Body of pancreas (tissue), 4 donors: ENCODE measurements at places on chromosomes 7 and 10. TPM values are rescaled to one million over a fixed set of nuclear protein-coding genes. Genes with fewer than 3 reads are reported as not detected.

ARHGEF5 gene
- 23.1 TPM for total RNA-seq

- no peak for DNase-seq
Measured at GRCh38 chr7:112132051-112132694, 74.0 kb downstream of the DOCK4 start.

DNA sequence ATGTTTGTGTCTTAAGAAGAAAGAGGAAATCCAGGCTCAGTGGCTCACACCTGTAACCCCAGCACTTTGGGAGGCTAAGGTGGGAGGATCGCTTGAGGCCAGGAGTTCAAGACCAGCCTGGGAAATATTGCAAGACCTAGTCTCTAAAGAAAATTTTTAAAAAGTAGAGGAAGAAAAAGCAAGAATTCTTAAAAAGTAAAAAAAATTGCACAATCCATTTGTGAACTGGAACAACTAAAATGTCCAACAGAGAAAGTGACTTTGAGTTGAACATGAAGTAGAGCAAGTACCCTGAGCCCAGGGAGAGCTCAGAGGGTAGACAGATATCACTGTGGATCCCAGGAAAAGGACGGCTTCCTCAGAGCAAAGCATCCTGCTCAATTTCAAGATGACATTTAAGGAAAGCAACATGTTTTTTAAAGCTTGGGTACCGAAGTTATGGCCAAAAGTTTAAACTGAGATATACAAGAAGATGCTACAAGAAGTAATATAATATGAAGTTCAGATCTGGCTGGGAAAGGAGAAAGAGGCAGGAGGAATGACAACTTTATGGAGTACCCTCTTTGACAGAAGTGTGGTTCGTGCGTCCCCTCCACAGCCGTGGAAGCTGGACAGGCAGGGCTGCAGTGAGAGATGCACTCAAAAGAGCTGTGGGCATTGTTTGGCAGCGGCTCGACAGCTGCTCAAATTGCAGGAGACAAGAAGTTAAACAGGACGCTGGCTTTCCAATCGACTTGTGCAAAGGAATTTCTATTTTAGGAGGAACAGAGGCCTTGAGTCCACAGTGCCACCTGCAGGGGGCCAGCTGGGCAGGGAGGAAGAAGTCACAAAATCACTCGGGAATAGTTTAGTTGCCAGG lies 201.3 kb downstream of the JCAD start:
- peak; percentile 69 for DNase-seq

DNA sequence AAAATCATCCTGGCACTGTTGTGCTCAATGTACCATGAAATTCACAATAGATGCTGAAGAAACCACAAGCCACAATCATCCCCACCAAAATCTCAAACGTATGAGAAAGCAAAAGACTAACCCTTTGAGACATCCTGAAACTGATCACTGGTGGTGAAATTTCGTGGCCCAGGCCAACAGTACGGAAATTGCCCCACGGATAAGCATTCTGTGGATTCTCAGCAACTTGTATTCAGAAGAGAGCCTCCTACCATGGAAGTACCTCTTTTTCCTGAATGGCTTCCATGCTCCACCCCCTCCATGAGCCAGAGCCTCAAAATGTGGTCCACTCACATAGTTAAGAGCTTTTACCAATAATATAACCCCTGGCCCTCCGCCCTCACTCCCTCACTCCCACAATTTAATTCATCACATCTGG lies 163.9 kb upstream of the AUTS2 start:
- DNase-seq, result no peak

AQP1 gene
- 197 TPM for total RNA-seq

DNA sequence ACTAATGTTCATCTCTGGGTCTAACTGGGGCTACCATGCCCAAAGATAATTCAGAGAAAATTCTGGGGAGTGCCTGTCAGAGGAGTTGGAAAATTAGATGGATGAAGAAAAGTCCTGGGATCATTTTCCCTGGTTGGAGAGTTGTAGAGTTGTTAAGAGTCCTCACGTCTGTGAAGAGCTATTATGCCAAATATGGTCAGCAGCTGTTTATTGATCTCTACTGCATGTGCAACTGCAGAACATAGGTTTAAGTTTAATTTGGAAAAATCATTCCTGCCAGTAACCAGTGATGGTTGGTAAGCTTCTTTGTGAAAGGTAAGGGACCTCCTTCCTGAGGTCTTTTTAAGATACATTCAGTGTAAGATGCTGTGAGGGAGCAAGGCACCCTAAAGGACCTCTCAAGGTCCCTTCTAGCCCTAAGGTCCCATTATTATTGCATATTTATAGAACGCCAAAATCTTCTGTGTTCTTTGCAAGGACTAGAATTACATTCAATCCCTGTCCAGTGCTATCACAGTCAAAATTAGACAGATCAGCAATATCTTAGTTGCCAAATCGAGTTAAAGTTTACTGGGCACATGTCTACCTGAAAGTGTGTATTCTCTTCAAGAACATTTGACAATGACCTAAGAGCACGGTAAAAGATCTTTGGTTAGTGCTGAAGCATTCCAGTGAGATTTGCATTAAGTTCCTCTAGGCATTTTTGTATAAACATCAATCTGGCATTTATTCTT lies 62.7 kb downstream of the VTI1A start:
- no peak for DNase-seq

DNA sequence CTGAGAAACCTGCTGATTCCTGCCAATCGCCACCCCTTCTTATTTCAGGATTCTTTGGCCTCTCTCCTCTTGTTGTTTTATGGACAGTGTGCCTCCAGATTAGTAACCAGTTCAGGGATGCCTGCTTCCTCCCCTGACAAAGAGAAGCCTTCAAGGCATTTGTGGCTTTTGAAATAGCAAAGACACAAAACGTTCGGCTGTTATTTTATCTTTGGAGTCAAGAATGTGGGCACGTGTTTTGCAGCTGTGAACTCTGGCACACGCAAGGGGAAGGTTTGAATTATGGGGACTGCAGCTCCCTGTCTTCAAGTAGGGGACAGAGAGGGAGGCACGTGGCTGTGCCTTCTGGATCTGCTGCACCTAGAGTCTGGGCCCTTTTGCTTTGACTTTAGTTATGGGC lies 157.9 kb upstream of the GRB10 start:
- no peak for DNase-seq

DNA sequence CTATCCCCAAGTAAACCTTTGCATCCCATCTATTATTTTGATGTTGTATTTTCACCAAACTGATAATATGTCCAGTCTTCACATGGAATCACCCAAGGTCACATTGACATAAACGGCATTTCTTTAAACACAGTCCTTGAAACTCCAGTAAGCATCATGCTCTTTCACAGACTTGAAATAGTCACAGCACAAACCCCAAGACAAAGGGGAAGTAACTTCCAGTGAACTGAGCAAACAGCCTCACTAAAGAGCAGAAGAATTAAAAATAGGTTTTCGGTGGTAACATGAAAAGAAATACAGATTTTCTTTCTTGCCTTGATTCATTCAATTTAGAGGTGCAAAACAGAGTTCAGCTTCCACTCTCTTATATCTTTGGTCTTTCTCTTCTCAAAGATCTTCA lies 253.7 kb downstream of the SFMBT2 start:
- no peak for DNase-seq

- DNase-seq, result no peak
Measured at GRCh38 chr10:131706476-131706875, 194.3 kb upstream of the PPP2R2D start.

DNA sequence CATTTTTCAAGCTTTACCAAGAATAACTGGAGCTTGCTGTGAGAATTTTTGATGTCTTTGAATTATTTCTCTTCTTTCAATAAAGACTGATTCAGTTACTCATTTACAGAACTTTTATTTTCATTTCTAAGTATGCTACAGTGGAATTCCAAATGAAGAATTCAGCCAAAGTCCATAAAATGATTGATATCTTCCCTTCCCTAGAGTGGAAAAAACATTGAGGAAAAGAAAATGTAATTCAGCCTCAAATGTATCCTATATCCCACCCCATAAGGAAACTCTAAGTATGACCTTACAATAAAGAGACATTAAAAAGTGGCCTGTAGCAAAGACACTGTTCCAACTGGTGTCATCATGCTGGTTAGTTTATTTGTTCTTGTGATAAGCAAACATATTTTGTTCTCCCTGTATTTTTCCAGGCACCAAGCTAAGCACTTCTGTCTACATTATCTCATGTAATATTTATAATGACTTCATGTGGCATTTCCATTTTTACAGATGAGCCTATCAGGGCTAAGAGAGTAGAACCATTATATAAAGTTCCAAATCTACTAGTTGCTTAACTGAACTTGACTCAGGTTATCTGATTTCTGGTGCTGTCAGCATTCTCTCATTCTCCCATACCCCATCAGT lies 450.4 kb downstream of the NEBL start:
- no peak for DNase-seq

GRCh38 chr7:106774768-106775551 lies 90.1 kb upstream of the PIK3CG start:
- no peak for DNase-seq

FEZF1 gene
- not detected for total RNA-seq

GPR158 gene
- 0.52 TPM for total RNA-seq

DNA sequence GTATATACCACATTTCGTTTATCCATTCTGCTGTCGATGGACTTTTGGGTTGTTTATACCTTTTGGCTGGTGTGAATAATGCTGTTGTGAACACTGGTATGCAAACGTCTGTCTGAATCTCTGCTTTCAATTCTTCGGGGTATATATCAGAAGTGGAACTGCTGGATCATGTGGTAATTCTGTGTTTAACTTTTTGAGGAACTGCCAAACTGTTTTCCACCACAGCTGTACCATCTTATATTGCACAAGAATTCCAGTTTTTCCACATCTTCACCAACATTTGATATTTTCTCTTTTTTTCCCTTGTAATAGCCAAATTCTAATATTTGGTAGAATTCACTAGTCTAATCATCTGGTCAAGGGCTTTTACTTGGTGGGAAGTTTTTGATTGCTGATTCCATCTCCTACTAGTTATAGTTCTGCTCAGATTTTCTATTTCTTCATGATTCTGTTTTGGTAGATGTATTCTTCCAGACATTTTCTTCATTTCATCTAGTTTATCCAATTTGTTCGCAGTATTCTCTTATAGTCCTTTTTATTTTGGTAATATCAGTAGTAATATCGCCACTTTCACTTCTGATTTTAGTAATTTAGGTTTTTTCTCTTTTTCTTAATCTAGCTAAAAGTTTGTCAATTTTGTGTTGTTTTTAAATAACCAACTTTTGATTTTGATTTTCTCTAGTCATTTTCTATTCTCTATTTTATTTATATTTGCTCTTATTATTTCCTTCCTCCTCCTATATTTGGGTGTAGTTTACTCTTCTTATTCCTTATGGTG lies 271.2 kb downstream of the ZEB1 start:
- DNase-seq, result no peak

SH2B2 gene
- 6.3 TPM for total RNA-seq

- DNase-seq, result no peak
Measured at GRCh38 chr7:105131890-105132289, 117.9 kb downstream of the KMT2E start.

- no peak for DNase-seq
Measured at GRCh38 chr10:60246382-60246781, 143.3 kb downstream of the ANK3 start.

GRCh38 chr10:129963641-129964501 lies at the start of gene EBF3:
Gene EBF3 (minus strand): TSS chr10:129964274. CDS start chr10:129963768, 506 bp downstream.
- DNase-seq, result peak; percentile 49

SEMA3E gene
- 20.5 TPM for total RNA-seq

- no peak for DNase-seq
Measured at GRCh38 chr7:1242256-1242605, 9.6 kb downstream of the UNCX start.
